ENCODE measurements at places on chromosomes 7 and 10.

DNA sequence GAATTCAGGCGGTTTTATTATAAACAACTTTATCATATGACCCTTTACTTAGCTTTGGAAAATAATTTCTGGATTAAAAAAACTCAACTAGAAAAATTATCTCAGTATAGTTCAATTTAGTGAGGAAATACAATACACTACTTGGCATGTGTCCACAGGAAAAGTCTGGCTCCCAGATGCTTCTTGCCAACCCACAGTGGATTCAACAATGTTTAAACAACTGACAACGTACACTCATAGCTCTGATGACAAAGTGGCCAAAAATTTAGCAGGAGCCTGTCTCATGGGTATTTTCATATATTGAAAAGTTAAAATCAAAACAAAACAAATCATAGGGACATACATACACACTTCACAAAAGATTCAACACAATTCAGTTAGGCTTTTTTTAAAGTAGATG, 158.8 kb downstream of the SKAP2 start:
- DNase-seq = no peak

- DNase-seq = no peak
Measured at GRCh38 chr7:77679608-77680007, 16.7 kb upstream of the RSBN1L start.

- no peak for DNase-seq
Measured at GRCh38 chr7:44222074-44222473, 21.3 kb downstream of the YKT6 start.

- no peak for DNase-seq
Measured at GRCh38 chr7:27030393-27031050, 65.3 kb downstream of the HOXA1 start.

DNA sequence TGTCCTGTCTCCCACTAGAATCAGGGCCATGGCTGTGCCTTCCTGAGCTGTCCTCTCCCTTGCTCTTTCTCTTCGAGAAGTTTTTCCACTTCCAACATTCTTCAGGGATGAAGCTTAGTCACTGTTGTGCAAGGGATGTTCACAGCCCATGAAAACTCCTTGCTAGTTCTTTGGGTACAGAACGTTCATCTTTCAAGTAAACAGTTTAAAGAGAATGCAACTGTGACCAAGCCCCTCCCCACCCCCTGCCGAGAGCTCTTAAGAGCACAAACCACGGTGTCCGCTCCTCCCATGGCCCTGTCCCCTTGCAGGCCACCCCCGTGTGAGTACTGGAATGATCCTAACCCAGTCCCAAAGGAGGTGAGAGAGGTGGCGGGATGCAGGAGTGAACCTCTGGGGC, 161.1 kb upstream of the RHEB start:
- DNase-seq = no peak

DNA sequence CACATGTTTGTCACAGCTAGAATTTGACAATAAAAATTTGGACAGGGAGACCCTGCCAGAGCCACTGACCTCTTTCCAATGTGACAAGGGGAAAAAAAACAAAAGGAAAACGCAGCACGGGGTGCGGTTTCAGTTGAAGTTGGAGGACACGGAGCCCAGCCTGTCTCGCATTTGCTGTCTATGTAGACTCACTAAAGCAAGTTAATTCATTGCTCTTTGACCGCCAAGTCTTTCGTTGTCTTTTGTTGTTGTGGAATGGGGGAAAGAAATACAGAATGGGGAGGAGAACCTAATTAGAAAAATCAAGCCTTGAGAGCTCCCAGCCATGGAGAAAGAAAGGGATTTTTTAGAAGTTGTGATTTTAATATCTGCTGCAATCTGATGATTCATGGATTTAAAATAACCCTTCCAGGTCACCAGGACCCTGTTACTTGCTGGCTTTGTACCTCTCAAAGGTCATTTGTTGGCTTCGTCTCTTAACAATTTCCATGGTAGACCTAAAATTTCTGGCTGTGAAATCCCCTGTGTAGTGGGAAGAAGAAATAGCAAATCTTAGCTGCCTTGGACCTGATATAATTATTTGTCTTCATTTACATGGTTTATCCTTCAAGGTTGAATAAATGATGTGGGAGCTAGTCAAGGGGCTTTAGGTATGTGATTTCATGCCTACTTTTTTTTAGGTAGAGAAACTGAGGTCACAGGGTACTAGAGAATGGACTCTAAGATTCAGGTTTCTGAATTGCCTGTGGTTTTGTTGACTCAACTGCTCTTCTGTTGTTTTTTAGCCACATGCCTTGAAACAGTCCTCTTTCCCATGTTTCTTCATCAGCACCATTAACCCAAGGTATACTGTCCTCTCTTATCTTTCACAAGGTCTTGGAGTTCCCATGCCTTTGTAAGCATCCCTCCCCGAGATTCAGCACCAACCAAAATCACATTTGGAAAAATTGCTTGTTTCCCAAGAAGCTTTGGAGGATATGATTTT, 78.7 kb downstream of the TCF7L2 start:
- DNase-seq = no peak

GRCh38 chr10:48523212-48523819, 81.6 kb downstream of the ARHGAP22 start:
- no peak for DNase-seq

Measured in posterior cingulate gyrus (tissue), 11 donors.